ENCODE measurements at places on chromosomes 6 and 20. TPM values are rescaled to one million over a fixed set of nuclear protein-coding genes. Genes with fewer than 3 reads are reported as not detected.

DEFB121 gene
- not detected for polyA plus RNA-seq

ANGPT4 gene
- polyA plus RNA-seq, result 0.25 TPM

COX4I2 gene
- polyA plus RNA-seq, result 2.3 TPM

SLC22A3 gene
- polyA plus RNA-seq, result 4.3 TPM

BPIFB4 gene
- not detected for polyA plus RNA-seq

KHDRBS2 gene
- polyA plus RNA-seq, result 2.6 TPM

BPI gene
- 0.80 TPM for polyA plus RNA-seq

ZSCAN26 gene
- 33.3 TPM for polyA plus RNA-seq

NFATC2 gene
- 1.8 TPM for polyA plus RNA-seq

LKAAEAR1 gene
- 0.22 TPM for polyA plus RNA-seq

CRISP3 gene
- polyA plus RNA-seq, result 0.24 TPM

CNR1 gene
- 0.93 TPM for polyA plus RNA-seq

PREP gene
- 37.0 TPM for polyA plus RNA-seq

HMGCLL1 gene
- 3.6 TPM for polyA plus RNA-seq

DLL1 gene
- 10.5 TPM for polyA plus RNA-seq

CALHM5 gene
- polyA plus RNA-seq, result 2.2 TPM

HCRTR2 gene
- 0.47 TPM for polyA plus RNA-seq

PEDS1 gene
- polyA plus RNA-seq, result 28.7 TPM

SMIM29 gene
- polyA plus RNA-seq, result 14.8 TPM
